ENCODE measurements at places on chromosomes 1 and 21. TPM values are rescaled to one million over a fixed set of nuclear protein-coding genes. Genes with fewer than 3 reads are reported as not detected.

DNA sequence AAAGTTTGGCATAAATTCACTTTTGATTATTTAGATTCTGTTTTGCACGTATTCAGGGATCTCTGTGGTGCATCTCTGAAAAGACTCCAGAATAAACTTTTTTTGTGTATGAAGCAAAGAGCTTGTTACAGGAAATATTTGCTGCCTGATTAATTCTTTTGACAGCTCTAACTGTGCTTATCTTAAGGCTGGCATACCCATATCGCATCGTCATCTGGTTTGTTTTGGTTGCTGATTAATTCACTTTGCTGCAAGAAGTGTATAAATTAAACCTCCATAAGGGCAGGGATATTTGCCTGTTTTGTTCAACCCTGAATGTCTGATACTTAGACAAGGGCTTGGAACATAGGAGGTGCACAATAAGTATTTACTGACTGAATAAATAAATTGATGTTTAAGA, 17.5 kb upstream of the DUSP10 start:
- no peak for DNase-seq
- H3K36me3 ChIP-seq: no peaks in the 10 kb centered on the region
- no peak overlapping the region for H3K27ac ChIP-seq
- H3K4me1 ChIP-seq: no peaks in the 10 kb centered on the region

DNA sequence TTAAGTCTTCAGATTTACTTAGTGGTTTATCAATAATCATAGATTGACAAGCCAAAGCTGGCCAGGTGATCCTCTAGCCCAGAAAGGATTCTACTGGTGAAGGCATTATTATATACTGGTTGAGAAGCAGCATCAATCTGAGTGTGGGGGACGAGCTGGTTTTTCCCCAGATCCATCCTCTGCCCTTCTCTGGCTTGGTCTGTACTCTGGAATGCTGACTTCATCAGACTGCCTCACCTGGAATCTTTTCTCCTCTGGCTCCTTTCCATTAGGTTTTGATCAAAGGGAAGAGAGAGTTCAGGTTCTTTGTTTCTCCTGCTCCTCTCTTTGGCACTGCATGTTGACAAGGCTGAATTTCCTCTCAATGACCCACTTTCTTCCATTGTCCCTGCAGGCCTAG, 93.9 kb downstream of the KCTD3 start:
- H3K36me3 ChIP-seq: no peaks in the 10 kb centered on the region
- no peaks in the 10 kb centered on the region for H3K27me3 ChIP-seq
- H3K4me1 ChIP-seq: no peaks in the 10 kb centered on the region
- no peak overlapping the region for H3K27ac ChIP-seq

DNA sequence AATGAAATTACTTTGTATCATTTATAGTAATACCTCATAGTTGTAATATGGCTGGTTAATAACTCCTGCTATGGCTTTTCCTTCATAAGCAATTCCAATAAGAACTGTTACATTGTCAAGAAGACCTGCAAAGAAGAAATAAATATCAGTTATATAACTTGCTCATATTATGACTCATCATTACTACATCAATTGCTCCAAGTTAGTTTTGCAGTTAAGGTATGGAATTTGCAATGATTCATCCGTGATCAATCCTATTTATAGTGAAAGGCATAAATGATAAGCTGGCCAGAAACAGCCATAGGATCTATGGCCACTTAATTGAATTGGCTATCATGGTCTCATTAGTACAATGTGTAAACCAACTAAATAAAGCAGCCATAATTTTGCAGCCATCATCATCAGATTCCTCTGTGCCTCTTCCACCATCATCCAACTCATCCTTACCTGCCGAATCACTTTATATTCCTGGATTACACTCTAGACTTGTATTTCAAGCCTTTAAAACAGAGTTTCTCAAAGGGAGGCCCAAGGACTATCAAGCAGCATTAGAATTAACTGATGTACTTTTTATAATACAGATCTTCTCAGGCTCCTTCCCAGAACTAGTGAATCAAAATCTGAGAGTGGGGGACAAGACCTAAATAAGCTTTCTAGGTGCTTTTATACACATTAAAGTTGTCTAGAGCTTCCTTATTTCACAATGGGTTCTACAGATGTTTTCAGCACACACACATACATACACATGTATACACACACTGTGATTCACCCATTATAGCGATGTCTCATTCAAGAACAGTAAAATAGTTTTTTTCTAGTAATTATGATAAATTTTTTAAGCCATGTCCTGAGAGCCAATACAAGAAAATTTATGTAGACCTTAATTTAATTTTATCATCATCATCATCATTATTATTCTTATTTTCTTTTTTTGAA, 21.2 kb upstream of the EPRS1 start:
- no peak for DNase-seq
- H3K36me3 ChIP-seq: peaks cover 5% of the 10 kb centered on the region
- no peak overlapping the region for H3K27ac ChIP-seq
- H3K4me1 ChIP-seq: no peaks in the 10 kb centered on the region

TBX19 gene
- total RNA-seq: 2.0 TPM

- no peaks in the 10 kb centered on the region for H3K4me1 ChIP-seq
- no peaks in the 10 kb centered on the region for H3K36me3 ChIP-seq
- no peak overlapping the region for H3K4me3 ChIP-seq
- no peak for DNase-seq
- H3K27ac ChIP-seq: no peak overlapping the region
- H3K27me3 ChIP-seq: no peaks in the 10 kb centered on the region
Observed at GRCh38 chr1:238823416-238823815, 563.0 kb upstream of the CHRM3 start.

- no peak for DNase-seq
- H3K4me3 ChIP-seq: no peak overlapping the region
- no peak overlapping the region for H3K27ac ChIP-seq
- H3K4me1 ChIP-seq: peaks cover 10% of the 10 kb centered on the region
- no peaks in the 10 kb centered on the region for H3K36me3 ChIP-seq
Observed at GRCh38 chr1:9164532-9164900, 35.6 kb upstream of the GPR157 start.

- H3K27ac ChIP-seq: no peak overlapping the region
- H3K27me3 ChIP-seq: no peaks in the 10 kb centered on the region
- no peaks in the 10 kb centered on the region for H3K36me3 ChIP-seq
- H3K4me1 ChIP-seq: no peaks in the 10 kb centered on the region
- no peak overlapping the region for H3K4me3 ChIP-seq
- DNase-seq: peak; percentile 72
Observed at GRCh38 chr21:32917362-32918135, 108.2 kb upstream of the OLIG2 start.

TMEM240 gene
- 1.9 TPM for total RNA-seq

IL19 gene
- total RNA-seq: 3.6 TPM

SOX13 gene
- total RNA-seq: 55.2 TPM

GRCh38 chr1:248758352-248758751, 2.8 kb upstream of the LYPD8 start:
- no peaks in the 10 kb centered on the region for H3K36me3 ChIP-seq
- no peaks in the 10 kb centered on the region for H3K27me3 ChIP-seq
- no peak overlapping the region for H3K4me3 ChIP-seq
- H3K4me1 ChIP-seq: no peaks in the 10 kb centered on the region

DNA sequence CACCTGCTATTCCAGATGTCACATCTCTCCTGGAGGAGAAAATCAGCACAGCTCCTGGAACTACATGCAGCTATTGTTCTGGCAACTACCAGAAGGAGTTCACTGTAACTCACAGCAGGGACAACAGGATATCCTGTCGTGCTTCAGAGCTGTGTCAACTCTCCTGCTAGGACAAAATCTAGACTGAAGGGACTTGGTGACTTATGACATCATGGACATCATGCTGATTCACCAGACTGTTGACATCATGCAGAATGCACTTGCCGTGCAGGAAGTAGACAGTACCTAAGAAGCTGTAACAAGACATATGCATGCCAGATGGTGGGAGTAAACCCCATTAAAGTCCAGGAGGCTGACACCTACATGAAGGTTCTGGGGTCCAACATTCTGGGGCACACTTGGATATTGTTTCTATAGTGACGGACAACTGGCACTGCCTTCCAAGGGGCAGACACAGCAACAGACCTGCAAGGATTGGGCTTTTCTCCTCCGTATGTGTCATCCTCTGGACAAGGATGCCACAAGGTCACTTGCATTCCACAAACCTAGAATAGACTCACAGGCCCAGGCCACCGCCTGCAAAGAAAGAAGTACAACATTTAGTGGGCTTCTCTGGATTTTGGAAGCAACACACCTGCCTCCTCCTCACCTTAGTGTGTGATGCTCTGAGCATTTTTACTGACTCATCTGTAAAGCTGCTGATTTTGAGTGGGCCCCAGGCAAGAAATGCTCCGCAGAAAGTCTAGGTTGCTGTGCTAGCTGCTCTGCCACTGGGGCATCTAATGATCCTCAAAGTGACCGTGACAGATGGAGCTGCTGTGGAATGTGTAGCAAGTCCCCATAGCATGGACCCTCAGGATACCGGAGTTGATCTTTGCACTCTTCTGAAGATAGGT, 249.2 kb downstream of the MATN1 start:
- no peak overlapping the region for H3K4me3 ChIP-seq
- no peaks in the 10 kb centered on the region for H3K27me3 ChIP-seq
- no peak for DNase-seq

- no peak overlapping the region for H3K4me3 ChIP-seq
- peaks cover 2% of the 10 kb centered on the region for H3K4me1 ChIP-seq
- no peaks in the 10 kb centered on the region for H3K27me3 ChIP-seq
- no peak overlapping the region for H3K27ac ChIP-seq
- peak; percentile 80 for DNase-seq
- H3K36me3 ChIP-seq: no peaks in the 10 kb centered on the region
Observed at GRCh38 chr1:229221106-229222019, 49.5 kb upstream of the RAB4A start.

DNA sequence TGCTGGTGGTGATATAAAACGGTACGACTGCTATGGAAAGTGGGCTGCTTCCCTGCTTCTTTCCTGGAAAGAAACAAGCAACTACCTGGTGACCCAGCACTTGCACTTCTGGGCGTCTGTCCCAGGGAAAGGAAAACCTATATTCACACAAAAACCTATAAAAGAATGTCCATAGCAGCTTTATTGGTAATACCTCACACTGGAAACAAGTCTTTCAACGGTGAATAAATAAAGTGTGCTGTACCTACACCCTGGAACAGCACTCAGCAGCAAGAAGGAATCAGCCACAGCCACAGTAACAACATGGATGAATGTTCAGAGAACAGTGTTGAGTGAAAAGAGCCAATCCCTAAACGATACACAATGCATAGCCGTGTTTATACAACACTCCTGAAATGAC, 19.9 kb downstream of the SLC19A1 start:
- peaks cover 15% of the 10 kb centered on the region for H3K4me1 ChIP-seq
- no peaks in the 10 kb centered on the region for H3K27me3 ChIP-seq
- DNase-seq: no peak
- no peak overlapping the region for H3K4me3 ChIP-seq
- no peak overlapping the region for H3K27ac ChIP-seq
- peaks cover 2% of the 10 kb centered on the region for H3K36me3 ChIP-seq

SLC25A44 gene
- total RNA-seq: 28.1 TPM

- H3K36me3 ChIP-seq: peaks cover 5% of the 10 kb centered on the region
- peaks cover 2% of the 10 kb centered on the region for H3K4me1 ChIP-seq
- no peak overlapping the region for H3K27ac ChIP-seq
- no peak overlapping the region for H3K4me3 ChIP-seq
Observed at GRCh38 chr1:100134872-100135271, 1.9 kb downstream of the TRMT13 start.

PADI1 gene
- 1.3 TPM for total RNA-seq

DNA sequence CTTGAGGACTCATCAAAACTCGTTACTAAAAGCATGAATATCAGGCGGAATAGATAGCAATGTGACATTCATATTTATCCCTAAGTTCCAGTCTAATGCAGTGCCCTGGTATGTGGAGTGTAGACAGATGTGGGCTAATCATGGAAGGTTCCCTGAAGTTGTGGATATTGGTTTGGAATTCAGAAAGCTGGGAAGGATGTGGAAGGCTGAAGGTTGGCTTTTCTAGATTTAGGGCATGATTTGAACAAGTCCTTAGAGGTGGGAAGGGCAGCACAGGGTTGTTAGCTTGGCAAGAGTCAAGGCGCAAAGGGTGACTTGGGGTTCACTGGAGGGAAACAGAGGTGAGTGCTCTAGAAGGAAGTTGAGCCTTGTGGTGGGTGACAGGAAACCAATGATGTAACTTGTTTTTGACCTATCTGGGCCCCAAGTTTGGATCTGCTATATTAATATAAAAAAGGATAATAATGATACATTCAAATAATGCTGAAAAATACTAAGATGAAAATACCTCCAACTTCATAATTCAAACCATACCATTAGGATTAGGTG, 21.9 kb downstream of the LGALS8 start:
- H3K27me3 ChIP-seq: no peaks in the 10 kb centered on the region
- H3K4me3 ChIP-seq: no peak overlapping the region
- no peaks in the 10 kb centered on the region for H3K4me1 ChIP-seq
- H3K36me3 ChIP-seq: peaks cover 9% of the 10 kb centered on the region
- no peak for DNase-seq

- H3K27ac ChIP-seq: no peak overlapping the region
- peaks cover 2% of the 10 kb centered on the region for H3K4me1 ChIP-seq
- DNase-seq: no peak
- no peak overlapping the region for H3K4me3 ChIP-seq
- H3K36me3 ChIP-seq: peaks cover 9% of the 10 kb centered on the region
- H3K27me3 ChIP-seq: peaks cover 6% of the 10 kb centered on the region
Observed at GRCh38 chr21:41759926-41760325, 6.9 kb downstream of the RIPK4 start.

CFAP141 gene
- not detected for total RNA-seq

OPTC gene
- not detected for total RNA-seq

C1orf185 gene
- total RNA-seq: not detected

- H3K27me3 ChIP-seq: no peaks in the 10 kb centered on the region
- H3K27ac ChIP-seq: no peak overlapping the region
- H3K36me3 ChIP-seq: peaks cover 25% of the 10 kb centered on the region
Observed at GRCh38 chr1:31264790-31265386, 25.2 kb upstream of the NKAIN1 start.

- DNase-seq: no peak
- H3K27me3 ChIP-seq: no peaks in the 10 kb centered on the region
- no peak overlapping the region for H3K27ac ChIP-seq
- H3K4me3 ChIP-seq: no peak overlapping the region
- H3K36me3 ChIP-seq: no peaks in the 10 kb centered on the region
Observed at GRCh38 chr1:186872291-186872690, 43.5 kb downstream of the PLA2G4A start.

DNA sequence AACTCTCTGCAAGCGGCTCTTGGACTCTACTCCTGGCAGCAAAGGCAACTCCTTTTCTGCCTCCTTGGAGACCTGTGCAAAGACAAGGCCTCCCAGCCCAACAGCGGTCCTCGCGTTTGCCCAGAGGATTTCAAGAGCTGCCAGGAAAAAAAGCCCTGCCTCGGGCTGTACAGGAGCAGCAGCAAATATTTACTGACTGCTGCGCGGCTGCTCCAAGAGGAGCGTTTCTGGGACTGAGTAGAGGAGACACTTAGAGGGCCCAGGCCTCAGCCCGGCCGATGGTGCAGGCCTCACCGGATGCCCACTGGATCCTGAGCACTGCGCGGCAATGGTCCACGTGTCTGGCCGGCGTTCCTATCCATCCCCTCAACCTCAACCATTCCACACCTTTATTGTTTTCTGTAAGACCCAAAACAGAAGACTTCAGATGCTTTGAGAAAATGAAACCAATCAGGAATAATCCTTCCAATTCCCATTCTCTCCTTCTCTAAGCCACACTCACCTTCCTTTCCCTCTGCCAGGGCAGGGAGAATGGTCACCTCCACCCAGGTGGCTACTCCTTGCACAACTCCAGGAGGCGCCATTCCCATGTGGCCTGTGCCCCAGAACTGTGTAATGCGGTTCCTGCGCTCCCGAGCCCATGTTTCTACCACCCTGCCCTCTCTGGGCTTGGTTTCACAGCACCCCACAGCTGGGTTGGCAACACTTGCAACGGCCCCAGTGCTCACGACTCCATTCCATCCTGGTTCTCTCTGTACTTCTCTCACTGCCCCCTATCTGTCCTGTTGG, 215.8 kb downstream of the TRABD2B start:
- H3K4me1 ChIP-seq: no peaks in the 10 kb centered on the region
- H3K4me3 ChIP-seq: no peak overlapping the region
- no peak overlapping the region for H3K27ac ChIP-seq
- no peaks in the 10 kb centered on the region for H3K27me3 ChIP-seq

Measured in kidney (tissue), 22 donors.